ENCODE measurements at places on chromosomes 7 and 10.

DNA sequence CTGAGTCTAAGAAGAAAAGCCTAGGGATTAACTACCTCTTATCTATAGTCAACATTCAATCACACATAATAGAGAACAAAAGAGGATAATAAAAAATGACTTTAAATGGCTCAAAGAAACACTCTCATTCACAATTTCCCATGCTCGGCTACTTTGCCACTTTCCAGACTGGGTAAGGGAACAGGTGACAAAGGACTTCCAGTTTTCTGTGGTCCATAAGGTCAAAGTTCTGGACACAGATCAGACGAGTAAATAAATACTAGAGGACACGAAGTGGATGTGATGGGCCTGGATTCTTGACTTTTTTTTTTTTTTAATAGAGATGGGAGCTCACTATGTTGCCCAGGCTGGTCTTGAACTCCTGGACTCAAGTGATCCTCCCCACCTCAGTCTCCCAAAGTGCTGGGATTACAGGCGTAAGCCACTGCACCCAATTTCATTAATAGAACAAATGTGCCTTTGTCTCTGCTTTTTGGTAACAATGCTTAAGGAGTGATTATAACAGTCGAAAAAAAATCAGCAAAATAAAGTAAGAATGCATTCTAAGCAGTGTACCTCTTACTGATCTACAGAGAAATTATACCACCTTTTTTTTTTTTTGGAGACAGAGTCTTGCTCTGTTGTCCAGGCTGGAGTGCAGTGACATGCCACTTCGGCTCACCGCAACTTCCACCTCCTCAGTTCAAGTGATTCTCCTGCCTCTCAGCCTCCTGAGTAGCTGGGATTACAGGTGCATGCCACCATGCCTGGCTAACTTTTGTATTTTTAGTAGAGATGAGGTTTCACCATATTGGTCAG is 70.6 kb downstream of the WAPL start:
- no peak for ATAC-seq

DNA sequence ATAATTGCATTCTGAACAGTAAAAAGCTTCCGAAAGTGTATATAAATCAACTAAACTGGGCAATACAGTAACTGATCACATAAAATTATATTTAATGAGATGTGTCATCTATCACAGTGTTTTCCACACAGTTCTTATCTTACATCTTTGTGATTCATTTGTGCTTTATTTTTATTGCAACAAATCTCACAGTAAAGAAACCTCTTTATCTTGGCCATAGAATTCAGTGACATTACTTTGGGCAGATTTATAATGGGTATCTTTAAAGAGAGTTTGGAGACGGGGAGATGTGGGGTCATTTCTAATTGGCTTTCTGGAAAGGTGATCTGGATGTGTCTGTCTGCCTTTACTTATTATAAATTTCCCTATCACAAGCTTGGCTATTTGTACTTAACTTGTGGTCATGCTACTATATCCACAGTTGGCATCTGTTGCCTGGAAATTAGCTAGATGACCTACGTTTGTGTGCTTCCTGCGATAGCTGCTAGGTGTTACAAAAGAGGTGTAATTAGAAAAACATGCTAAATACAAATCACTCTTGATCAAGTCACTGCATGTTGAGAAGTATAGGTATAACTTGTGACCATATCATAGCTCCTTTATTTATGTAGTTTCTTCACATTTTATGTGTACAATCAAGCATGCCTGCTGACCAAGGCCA is 123.8 kb downstream of the ARID5B start:
- no peak for ATAC-seq

DNA sequence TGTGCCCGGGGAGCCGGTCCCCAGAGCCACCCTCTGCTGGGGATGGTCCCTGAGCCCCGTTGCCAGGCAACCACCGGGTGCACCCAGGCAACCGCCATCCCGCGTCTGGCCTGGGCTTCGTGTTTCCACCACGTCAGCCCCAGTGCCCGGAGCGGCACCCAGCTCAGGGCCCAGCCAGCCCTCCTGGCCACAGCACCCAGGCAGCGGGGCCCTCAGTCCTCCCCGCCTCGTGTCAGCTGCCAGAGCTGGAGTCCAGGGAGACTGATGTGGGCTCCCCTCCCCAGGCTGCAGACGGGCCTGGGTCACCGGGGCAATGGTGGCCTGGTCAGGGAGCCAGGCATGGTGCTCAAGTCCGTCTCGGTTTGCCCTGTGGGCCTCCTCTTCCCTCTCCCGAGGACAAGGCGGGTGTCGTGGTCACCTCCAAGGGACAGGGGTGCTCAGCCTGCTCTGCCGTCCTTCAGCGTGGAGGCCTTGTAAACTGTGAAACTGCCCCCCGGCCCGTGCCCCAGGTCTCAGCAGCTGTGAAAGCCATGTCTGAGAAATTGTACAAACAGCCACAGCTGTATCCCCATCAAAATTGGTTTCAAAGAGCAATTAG is 72.5 kb downstream of the MICALL2 start:
- peak; percentile 13 for ATAC-seq

- no peak for ATAC-seq
Measured at GRCh38 chr7:1476859-1477258, 17.6 kb upstream of the MICALL2 start.

GRCh38 chr7:103577059-103577458 is 131.1 kb upstream of the SLC26A5 start:
- ATAC-seq = no peak

DNA sequence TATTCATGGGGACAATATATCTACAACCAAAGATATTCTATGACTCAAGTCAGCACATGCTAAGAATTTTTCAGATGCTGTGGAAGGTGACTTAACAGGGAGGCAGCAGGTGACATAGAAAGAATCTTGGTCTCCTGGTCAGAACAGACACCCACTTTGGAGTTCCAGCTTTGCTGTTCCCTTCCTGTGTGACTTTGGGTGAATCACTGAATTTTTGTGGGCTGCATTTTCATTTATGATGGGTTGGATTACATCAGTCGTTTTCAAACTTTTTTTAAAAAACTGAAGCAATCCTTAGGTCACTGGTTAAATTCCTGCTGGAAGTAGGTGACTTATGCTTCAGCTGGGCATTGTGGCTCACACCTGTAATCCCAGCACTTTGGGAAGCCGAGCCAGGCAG is 24.9 kb downstream of the RGR start:
- no peak for ATAC-seq

- ATAC-seq = peak; percentile 54
Measured at GRCh38 chr7:17408245-17408903, 109.9 kb downstream of the AHR start.

GRCh38 chr7:77738871-77739270 is 42.6 kb downstream of the RSBN1L start:
- ATAC-seq = peak; percentile 66

GRCh38 chr7:28705350-28705749 is 252.8 kb downstream of the TRIL start:
- no peak for ATAC-seq

DNA sequence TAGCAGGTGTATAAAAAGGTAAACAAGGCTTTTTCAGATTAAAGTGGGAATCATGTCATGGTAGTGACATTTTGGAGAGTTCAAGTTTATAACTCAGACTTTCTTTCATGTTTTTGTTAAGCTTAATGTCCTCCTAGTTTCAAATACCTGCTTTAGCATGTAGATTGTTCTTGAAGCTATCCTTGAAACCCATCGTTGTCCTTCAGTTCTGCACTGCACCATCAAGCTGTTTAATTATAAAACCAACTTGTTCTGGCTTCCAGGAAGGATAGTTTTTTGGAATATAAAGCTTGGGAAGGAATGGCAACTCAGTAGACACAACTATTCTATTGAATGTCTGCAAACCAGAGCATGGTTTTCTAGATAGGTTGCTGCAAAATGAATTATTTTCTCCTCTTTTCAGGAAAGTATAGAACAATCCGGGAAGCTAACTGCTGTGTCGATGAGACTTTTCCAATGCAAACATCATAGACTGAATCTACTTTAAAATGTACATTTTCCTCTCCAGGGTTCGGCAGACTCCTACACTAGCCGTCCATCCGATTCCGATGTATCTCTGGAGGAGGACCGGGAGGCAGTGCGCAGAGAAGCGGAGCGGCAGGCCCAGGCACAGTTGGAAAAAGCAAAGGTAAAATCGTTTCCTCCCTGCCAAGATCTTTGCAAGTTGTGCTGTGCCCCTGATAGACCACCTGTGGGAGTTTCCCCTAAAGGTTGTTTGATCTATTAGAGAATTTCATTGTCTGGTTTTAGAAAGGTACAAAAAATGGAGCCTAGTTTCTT is 249.8 kb downstream of the NSUN6 start:
- ATAC-seq = no peak

- ATAC-seq = no peak
Measured at GRCh38 chr7:28246921-28247461, 66.4 kb upstream of the JAZF1 start.

DNA sequence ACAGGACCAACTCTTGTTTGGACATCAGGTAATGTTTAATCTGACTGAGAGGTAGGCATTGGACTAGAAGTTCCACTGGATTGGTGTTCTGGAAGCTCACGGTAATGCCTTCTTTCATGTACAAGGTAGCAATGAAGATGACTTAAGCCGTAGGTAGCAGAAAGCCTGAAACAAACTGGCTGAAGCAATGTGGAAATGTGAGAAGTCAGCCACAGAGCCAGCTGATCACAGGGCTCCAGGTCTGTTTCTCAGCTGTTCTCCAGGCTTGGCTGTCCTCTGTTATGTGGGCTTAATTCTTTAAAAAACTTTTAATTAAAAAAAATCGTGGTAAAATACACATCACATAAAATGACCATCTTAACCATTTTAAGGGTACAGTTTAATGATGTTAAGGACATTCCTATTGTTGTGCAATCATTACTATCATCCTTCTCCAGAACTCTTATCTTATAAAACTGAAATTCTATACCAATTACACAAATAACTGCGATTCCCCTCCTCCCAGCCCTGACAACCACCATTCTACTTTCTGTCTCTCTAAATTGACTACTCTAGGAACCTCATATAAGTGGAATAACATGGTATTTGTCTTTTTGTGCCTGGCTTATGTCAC is 101.4 kb upstream of the ZNF32 start:
- no peak for ATAC-seq

DNA sequence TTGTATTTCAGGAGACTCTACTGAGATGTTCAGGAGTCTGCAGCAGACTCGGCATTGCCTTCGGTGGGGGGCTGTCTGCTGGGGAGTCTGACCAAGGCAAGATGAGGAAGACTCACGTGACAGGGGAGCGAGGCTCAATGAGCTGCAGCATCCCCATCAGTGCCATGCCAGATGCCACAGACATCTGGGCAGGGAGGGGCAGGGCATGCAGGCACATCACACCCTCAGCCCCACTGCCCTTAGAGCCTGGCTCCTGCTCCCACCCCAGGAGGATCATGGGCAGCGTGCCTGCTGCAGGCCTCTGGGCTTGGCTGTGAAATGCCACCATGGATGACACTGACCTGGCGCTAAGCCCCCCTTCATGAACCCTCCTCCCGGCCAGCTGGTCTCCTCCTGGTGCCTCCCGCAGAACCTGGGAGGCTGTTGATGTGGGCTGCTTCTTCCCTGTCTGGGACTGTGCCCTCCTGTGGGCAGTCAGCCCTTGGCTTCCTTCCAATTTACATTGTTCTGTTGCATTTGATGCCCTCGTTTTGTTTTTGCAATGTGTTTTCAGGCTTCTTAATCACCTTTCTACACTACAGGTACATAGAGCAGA is 235.0 kb downstream of the PAXIP1 start:
- ATAC-seq = no peak

DNA sequence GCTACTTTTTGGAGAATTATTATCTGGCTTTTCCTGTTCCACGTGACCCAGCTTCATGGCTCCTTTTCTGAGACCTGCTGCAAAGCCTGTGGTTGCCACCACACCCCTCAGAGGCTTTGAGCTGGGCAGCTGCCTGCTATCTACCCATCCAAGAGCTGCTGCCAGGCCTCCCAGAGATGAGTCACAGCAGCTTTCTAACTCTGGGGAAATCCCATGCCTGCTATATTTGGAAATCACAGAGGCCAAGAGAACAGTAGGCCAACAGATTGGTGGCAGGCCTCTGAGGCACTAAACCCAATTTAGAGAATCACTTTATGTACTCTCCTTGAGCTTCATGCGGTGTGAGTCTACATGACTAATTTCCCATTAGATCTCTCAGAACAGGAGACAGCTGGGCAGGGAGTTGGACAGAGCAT is 35.2 kb downstream of the SGCE start:
- ATAC-seq = peak; percentile 100

- no peak for ATAC-seq
Measured at GRCh38 chr7:101245147-101245668, 327 bp upstream of the FIS1 start.

- no peak for ATAC-seq
Measured at GRCh38 chr10:103780242-103781149, 74.9 kb downstream of the SH3PXD2A start.

GRCh38 chr7:45089341-45089891 is 647 bp upstream of the NACAD start:
- peak; percentile 71 for ATAC-seq

DNA sequence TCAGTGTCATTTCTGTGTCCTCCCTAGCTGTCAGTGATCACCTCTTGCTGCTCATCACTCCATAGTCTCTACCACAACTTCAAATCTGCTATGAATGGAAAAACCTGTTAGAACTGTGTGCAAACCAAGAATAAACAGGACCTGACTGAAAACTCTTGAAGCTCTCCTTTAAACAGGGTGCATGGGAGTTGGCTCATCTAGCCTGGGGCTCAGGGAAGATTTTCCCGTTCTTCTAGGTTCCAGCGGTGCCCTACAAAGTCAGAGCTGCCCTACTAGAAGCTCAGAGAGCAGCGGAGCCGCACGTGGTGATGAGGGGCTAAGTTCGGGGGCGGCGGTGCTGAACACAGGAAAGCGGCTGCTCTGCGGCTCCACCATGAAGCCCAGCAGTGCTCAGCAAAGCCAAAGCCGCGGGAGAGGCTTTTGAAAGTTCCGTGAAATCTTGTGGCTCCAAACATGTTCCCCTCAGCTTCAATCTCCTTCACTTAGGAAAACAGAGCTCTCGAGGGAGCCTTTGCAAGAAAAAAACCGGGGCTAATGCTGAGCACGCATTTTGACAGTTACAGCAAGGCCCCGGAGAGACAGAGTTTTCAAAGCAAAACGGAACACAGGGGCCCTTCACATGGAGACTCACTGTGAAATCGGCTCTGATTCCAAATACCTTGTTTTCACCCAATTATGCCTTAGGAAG is 30.5 kb downstream of the RGS10 start:
- ATAC-seq = no peak

GRCh38 chr10:49552277-49552676 is 13.4 kb upstream of the ERCC6 start:
- peak; percentile 85 for ATAC-seq
